Progenitor cell of endocrine pancreas (in vitro differentiated cells): ENCODE measurements at places on chromosomes 1 and 21. TPM values are rescaled to one million over a fixed set of nuclear protein-coding genes. Genes with fewer than 3 reads are reported as not detected.

GRCh38 chr1:213651077-213651476 lies 336.7 kb upstream of the PROX1 start:
- no peak for DNase-seq
- no peak overlapping the region for H3K27ac ChIP-seq
- no peaks in the 10 kb centered on the region for H3K36me3 ChIP-seq
- H3K27me3 ChIP-seq: peaks cover 10% of the 10 kb centered on the region
- no peak overlapping the region for H3K4me3 ChIP-seq

DNA sequence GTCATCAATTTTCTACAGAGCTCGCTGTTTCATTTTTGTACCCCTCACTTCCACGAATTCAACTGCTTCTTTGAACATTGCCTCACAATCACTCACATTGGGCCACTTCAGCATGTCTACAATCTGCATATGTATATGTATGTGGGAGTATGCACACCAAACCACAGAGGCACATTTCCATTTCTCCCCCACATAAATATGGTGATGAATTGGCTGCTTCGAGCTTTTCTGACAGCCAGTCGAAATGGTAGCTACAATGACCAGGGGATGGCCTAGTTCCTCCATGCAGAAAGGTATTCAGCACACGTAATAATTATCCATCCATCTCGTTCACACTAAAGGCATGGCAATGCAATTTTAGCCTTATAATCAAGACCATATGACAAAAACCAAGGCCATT lies 229.6 kb upstream of the ESRRG start:
- H3K27me3 ChIP-seq: no peaks in the 10 kb centered on the region
- H3K27ac ChIP-seq: no peak overlapping the region
- no peak for DNase-seq
- H3K4me3 ChIP-seq: no peak overlapping the region

The SYNC gene
- total RNA-seq: 0.40 TPM in 1 of 2 replicates, not detected in the other

The SLC30A7 gene
- 28.2 and 30.7 TPM in 2 replicates for total RNA-seq

DNA sequence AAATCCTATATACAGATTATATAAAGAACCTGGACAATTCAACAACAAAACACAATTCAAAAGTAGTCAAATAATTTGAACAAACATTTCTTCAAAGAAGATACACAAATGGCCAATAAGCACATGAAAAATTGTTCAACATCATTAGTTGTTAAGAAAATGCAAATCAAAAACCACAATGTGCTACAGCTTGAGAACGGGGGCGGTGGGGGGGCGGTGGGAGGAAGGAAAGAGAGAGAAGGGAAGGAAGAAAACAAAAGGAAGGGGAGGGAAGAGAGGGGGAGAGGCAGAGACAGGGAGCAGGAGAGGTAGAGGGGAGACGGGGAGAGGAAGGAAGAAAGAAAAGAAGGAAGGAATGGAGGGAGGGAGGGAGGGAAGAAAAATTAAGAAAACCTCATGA lies 44.1 kb downstream of the ASH1L start:
- H3K4me3 ChIP-seq: no peak overlapping the region
- H3K4me1 ChIP-seq: no peaks in the 10 kb centered on the region

The ATP6V1G3 gene
- total RNA-seq: not detected in 2 replicates

The COL9A2 gene
- total RNA-seq: 48.1 and 53.8 TPM in 2 replicates

The RCAN1 gene
- total RNA-seq: 11.6 and 14.2 TPM in 2 replicates

GRCh38 chr1:30721341-30721793 lies 2.0 kb downstream of the MATN1 start:
- H3K27me3 ChIP-seq: peaks cover 4% of the 10 kb centered on the region
- no peak for DNase-seq
- no peaks in the 10 kb centered on the region for H3K36me3 ChIP-seq
- H3K27ac ChIP-seq: no peak overlapping the region

The C4BPA gene
- not detected in 2 replicates for total RNA-seq

GRCh38 chr1:172654535-172654934 lies 4.4 kb upstream of the FASLG start:
- DNase-seq: no peak
- no peak overlapping the region for H3K27ac ChIP-seq
- no peaks in the 10 kb centered on the region for H3K36me3 ChIP-seq
- no peaks in the 10 kb centered on the region for H3K4me1 ChIP-seq

The KRTAP19-8 gene
- not detected in 2 replicates for total RNA-seq

GRCh38 chr1:27383039-27383605 lies at the start of gene CD164L2:
CD164L2 (minus strand) TSS chr1:27383333; CDS start chr1:27383239, 94 bp downstream.
- no peaks in the 10 kb centered on the region for H3K4me1 ChIP-seq
- peak; percentile 61 for DNase-seq
- no peaks in the 10 kb centered on the region for H3K36me3 ChIP-seq

DNA sequence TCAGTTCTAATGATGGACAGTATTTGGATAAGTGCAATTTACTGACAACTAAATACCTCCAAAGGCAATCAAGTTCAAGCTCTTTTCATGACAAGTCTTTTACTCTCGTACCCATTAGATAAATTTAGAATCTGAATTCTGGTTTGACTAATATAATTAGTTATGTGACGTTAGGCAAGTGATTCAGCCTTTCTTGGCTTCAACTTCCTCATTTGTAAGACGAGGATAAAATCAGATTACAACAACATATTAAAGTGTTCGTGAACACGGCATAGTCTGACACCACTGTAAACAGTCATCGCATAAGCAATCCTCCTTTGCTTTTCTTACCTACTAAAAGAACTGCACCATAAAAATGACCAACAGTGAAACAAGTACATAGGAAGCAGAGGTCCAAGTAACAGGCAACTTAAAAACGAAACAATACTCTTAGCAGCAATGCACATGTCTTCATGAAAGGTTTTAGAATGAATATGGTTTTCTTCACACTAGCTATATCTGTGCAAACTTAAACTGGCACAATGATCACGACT lies 25.7 kb downstream of the COA6 start:
- no peak overlapping the region for H3K4me3 ChIP-seq
- H3K27me3 ChIP-seq: no peaks in the 10 kb centered on the region
- H3K36me3 ChIP-seq: peaks cover 5% of the 10 kb centered on the region
- DNase-seq: no peak
- H3K27ac ChIP-seq: no peak overlapping the region

- DNase-seq: no peak
- no peaks in the 10 kb centered on the region for H3K36me3 ChIP-seq
- no peaks in the 10 kb centered on the region for H3K27me3 ChIP-seq
Measured at GRCh38 chr21:16570856-16571255, 841.1 kb downstream of the USP25 start.

DNA sequence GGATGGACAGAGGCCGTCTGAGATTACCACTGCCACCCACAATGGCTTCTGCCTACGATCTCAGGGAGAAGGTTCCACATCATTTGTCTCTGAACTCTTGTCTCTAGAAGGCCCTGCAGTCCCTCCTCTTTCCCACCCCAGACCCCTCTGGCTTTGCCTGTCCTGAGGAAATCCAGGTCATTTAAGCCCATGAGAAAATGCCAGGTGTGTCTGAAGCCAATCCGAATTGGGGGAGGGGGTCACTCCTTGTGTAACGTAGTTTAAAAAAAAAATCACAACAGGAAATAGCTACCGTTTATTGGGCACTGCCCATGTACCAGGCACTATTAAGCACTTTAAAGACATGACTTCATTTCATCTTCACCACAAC lies 7.5 kb upstream of the MYOM3 start:
- H3K27me3 ChIP-seq: no peaks in the 10 kb centered on the region
- no peaks in the 10 kb centered on the region for H3K36me3 ChIP-seq
- no peak overlapping the region for H3K4me3 ChIP-seq
- no peak for DNase-seq

DNA sequence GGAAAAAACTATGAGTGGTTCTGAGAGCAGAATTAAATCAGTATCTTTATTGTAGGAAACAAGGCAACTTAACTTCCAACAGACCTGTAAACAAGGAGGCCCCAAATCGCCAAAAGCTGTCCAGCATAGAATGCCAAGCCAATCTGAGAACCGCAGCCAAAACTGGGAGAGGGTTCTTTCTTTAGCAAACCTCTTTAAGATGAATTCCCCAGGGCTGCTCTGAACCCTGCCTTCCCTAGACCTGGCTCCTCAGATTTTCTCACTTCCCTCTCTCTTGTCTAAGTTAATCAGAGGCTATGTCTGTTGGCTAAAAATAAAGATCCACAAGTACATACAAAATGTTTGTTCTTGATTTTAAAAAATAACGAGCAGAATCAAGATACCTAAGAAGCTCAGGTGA lies 141.4 kb downstream of the SMYD3 start:
- DNase-seq: no peak
- H3K36me3 ChIP-seq: peaks cover 6% of the 10 kb centered on the region

The TYW3 gene
- total RNA-seq: 9.1 and 10.3 TPM in 2 replicates

- no peak overlapping the region for H3K27ac ChIP-seq
- no peaks in the 10 kb centered on the region for H3K36me3 ChIP-seq
- DNase-seq: no peak
- no peaks in the 10 kb centered on the region for H3K4me1 ChIP-seq
Measured at GRCh38 chr21:45125357-45125756, 51.0 kb downstream of the ADARB1 start.

The AQP10 gene
- 0.64 and 0.96 TPM in 2 replicates for total RNA-seq

The EIF2D gene
- total RNA-seq: 36.8 and 39.5 TPM in 2 replicates

GRCh38 chr1:25089772-25090171 lies 142.5 kb downstream of the SYF2 start:
- DNase-seq: no peak
- peaks cover under 1% of the 10 kb centered on the region for H3K36me3 ChIP-seq
- peaks cover 9% of the 10 kb centered on the region for H3K27me3 ChIP-seq

GRCh38 chr21:36783612-36784374 lies 84.9 kb downstream of the SIM2 start:
- H3K4me3 ChIP-seq: no peak overlapping the region
- peaks cover 3% of the 10 kb centered on the region for H3K4me1 ChIP-seq
- DNase-seq: no peak
- H3K27ac ChIP-seq: no peak overlapping the region
- no peaks in the 10 kb centered on the region for H3K27me3 ChIP-seq

DNA sequence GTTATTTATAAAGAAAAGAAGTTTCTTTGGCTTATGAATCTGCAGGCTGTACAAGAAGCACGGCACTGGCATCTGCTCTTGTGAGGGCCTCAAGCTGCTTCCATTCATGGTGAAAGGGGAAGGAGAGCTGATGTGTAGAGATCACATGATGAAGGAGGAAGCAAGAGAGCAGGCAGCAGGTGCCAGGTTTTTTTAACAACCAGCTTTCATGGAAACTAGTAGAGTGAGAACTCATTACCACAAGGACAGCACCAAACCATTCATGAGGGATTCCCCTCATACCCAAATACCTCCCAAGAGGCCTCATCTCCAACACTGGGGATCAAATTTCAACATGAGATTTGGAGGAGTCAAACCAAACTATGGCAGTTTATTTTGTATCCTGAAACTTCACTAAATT lies 85.8 kb upstream of the CAMK1G start:
- no peak overlapping the region for H3K4me3 ChIP-seq
- no peak for DNase-seq
- H3K27me3 ChIP-seq: no peaks in the 10 kb centered on the region
- peaks cover 2% of the 10 kb centered on the region for H3K36me3 ChIP-seq

DNA sequence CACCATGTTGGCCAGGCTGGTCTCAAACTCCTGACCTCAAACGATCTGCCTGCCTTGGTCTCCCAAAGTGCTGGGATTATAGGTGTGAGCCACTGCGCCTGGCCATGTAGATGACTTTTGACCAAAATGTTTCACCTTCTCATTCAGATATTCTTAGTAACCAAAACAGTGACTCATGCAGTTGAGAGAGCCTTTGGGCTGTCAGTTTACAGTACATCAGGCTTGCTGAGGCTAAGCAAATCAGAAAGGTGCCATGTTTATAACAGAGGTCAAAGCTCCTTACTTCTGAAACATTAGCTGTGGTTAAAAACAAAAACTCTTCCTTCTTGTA lies 21.0 kb downstream of the CNIH4 start:
- no peak overlapping the region for H3K4me3 ChIP-seq
- no peaks in the 10 kb centered on the region for H3K4me1 ChIP-seq
- H3K27me3 ChIP-seq: no peaks in the 10 kb centered on the region
- no peak for DNase-seq
- peaks cover 19% of the 10 kb centered on the region for H3K36me3 ChIP-seq
